ENCODE measurements at places on chromosomes 2 and 18. TPM values are rescaled to one million over a fixed set of nuclear protein-coding genes. Genes with fewer than 3 reads are reported as not detected.

DNA sequence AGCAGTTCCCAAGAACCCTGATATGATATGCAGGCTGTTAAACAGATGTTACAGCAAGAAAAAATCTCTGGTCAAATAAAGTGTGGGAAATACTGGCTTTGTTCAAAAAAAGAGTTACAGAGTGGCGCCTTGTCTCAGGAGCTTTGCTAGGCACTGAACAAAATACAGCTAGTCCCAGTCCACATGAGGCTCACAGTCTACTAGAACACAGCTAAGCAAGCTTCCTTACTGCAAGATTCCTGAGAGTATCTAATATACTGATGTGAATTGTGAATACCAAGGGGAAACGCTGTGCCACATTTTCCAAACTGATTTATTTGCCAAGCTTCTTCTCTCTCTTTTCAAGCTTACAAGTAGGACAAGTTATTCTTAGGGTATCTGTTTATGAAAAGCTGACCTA, 188.8 kb upstream of the NABP1 start:
- no peak for DNase-seq

DNA sequence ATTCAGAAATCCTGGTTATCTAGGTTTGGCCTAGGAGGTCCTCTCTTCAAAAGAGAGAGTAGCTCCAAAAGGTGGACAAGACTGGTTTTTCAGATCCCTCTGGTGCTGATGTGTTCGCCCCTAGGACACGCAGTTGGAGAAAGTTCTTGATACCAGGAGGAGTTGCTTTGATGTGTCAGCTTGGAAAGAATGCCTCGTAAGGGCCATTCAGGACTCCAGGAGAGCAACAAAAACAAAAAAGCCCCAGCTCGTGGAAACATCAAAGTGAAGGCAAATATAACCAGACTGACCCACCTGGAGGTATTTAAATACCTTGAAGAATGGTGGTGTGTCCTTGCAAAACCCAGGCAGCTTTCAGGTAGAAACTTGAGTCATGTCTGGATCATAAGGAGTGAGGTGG, 12.5 kb upstream of the LBH start:
- DNase-seq, result no peak

GRCh38 chr2:188306271-188306670, 14.6 kb downstream of the GULP1 start:
- DNase-seq, result no peak

GRCh38 chr2:203889944-203890343, 22.4 kb downstream of the CTLA4 start:
- no peak for DNase-seq

GRCh38 chr2:43262951-43263350, 36.5 kb upstream of the ZFP36L2 start:
- no peak for DNase-seq

- no peak for DNase-seq
Measured at GRCh38 chr2:151947813-151948165, 119.6 kb upstream of the ARL5A start.

- no peak for DNase-seq
Measured at GRCh38 chr18:38847326-38847725, 1281.7 kb upstream of the CELF4 start.

GRCh38 chr18:62497190-62497772, 25.5 kb upstream of the ZCCHC2 start:
- no peak for DNase-seq

- DNase-seq, result no peak
Measured at GRCh38 chr2:201574766-201575165, 68.5 kb downstream of the TMEM237 start.

DNA sequence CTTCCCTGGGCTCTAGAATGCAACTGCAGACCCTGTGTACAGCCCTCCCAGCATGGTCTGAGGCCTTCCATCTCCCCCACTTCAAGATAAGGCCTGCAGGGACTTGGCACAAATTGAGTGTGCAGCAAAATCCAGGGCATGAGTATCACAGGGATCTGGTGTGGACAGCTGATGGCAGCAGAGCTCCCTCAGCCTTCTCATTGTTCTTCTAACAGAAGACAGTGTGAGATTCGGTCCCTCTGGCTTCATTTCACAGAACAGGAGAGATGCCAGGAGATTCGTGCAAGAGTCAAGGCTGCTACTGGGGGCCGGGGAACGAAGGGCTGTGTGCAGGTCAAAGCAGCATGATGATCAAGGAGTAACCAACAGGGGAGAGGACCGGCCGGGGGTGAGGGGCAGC, 85.8 kb downstream of the UXS1 start:
- DNase-seq, result no peak

GRCh38 chr2:21501376-21502027, 377.7 kb downstream of the TDRD15 start:
- DNase-seq, result no peak

DNA sequence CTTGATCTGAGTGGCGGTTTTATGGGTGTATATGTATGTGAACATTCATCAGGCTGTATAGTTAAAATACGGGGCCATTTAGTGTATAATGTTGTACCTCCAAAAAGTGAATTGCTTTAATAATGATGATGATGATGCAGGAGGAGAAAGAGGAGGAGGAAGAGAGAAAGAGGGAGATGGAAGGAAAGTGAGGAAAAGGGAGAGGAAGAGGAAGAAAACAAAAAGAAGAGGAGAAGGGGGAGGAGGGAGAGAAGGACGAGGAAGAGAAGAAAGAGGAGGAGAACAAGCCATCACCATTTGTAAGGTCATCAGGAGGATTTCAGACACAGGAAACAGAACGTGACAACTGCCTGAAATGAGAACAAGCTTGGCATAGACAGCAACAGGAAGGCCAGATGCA, 168.4 kb upstream of the NCKAP5 start:
- DNase-seq, result no peak

DNA sequence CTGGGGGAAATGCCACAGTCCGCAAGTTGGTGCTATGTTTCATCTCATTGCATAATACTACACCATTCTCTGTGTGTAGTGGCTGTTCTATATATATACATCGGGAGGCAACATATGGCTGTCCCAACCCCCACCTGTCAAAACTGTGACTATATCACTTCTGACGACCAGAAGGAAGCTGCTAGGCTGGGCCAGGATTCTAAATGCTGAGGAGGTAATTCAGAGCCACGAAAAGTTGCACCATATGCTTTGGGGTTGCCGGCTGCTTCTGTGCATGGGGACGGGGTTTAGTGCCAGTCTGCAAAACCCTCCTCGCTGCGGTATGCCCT, 117.3 kb downstream of the MSH2 start:
- peak; percentile 23 for DNase-seq

FBXO15 gene
- 2.4 TPM for total RNA-seq

GKN1 gene
- total RNA-seq, result not detected

ACMSD gene
- total RNA-seq, result not detected

TXNDC2 gene
- total RNA-seq, result not detected

ASXL3 gene
- total RNA-seq, result not detected

RAB17 gene
- 0.16 TPM for total RNA-seq

TMEM163 gene
- not detected for total RNA-seq

DHX57 gene
- total RNA-seq, result 13.4 TPM

CHPF gene
- total RNA-seq, result 7.3 TPM

Data from activated CD8-positive, alpha-beta T cell treated with anti-CD3 and anti-CD28 coated beads, Interleukin-2, amount 10 ng/mL, durations not matched to agents 7 days and 5 days (primary cell).